Stimulated activated CD4-positive, alpha-beta T cell treated with anti-CD3 and anti-CD28 coated beads, TNF-alpha, amount 100 ng/mL, for 1 hour (primary cell): ENCODE measurements at places on chromosomes 1 and 21.

- DNase-seq: no peak
Observed at GRCh38 chr21:40622531-40622930, 224.4 kb downstream of the DSCAM start.

GRCh38 chr1:42844592-42845140, 1.7 kb upstream of the ZNF691 start:
- no peak for DNase-seq

DNA sequence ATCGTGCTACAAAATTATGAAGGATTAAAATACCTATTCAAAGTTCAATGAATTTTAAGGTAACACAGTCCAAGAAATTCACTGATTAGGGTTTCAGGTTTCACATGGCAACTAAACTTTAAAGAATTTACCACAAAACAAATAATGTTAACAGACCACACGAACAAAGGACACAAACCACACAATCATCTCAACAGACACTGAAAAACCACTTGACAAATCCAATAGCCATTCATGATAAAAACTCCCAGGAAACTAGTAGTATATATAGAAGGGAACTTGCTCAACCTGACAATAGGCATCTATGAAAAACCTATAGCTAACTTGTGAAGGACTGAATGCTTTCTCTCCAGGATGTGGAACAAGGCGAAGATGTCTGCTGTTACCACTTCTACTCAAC, 21.1 kb upstream of the SH2D5 start:
- no peak for DNase-seq

DNA sequence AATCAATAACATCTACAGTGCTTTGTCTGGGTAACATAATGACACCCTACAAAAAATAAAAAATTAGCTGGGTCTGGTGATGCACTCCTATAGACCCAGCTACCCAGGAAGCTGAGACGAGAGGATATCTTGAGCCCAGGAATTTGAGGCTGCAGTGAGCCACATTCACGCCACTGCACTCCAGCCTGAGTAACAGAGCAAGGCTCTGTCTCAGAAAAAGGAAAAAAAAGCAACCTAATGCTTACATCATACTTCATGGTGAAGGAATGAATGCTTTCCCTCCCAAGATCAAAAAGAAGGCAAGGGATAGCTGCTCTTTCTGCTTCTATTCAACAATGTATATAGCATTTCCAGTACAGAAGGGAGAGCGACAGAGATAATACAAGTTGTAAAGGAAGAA, 24.2 kb upstream of the CTTNBP2NL start:
- no peak for DNase-seq

DNA sequence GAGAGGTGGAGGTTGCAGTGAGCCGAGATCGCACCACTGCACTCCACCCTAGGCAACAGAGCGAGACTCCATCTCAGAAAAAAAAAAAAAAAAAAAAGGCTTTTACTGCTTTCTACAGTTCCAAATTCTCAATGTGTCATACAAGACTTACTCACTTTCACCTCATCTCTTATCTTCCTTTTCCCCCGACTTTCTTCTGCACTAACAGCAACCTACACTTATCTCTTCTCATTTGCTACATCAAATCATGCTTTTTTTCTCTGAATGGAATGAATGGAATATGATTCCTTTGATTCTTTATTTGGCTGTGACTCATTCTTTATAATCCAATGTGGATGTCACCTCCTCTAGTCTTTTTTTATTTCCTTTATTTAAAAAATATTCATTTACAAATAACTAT, 168.4 kb upstream of the DMRTA2 start:
- DNase-seq: no peak

GRCh38 chr1:202807926-202808757, at the start of gene KDM5B:
Gene KDM5B, minus strand, starts transcription at chr1:202808421. Its CDS starts 116 bp downstream, at chr1:202808305.
- DNase-seq: peak; percentile 39

DNA sequence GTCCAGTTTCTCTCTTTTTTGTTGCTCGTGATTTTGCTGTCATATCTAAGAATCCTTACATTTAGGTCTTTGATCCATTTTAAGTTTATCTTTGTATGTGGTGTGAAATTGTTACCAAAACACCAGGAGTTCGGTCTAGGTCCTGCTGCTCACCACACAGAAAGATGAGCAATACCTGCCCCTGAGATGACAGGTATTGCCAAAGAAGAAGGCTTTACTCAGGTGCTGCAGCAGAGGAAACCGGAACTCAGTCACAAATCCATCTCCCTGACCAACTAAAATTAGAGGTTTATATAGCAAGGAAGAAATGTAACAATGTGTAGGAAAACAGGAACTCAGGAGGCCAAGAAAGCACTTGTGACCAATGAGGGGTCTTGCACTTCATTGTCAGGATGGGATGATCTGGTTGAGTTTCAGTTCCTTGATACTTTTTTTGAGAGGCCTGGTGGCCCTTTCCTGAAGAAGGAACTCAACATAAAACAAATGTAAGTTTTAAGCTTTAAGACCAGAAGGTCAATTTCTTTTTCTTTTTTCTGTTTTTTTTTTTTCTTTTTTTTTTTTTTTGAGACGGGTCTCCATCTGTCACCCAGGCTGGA, 16.5 kb upstream of the SETDB1 start:
- DNase-seq: no peak

DNA sequence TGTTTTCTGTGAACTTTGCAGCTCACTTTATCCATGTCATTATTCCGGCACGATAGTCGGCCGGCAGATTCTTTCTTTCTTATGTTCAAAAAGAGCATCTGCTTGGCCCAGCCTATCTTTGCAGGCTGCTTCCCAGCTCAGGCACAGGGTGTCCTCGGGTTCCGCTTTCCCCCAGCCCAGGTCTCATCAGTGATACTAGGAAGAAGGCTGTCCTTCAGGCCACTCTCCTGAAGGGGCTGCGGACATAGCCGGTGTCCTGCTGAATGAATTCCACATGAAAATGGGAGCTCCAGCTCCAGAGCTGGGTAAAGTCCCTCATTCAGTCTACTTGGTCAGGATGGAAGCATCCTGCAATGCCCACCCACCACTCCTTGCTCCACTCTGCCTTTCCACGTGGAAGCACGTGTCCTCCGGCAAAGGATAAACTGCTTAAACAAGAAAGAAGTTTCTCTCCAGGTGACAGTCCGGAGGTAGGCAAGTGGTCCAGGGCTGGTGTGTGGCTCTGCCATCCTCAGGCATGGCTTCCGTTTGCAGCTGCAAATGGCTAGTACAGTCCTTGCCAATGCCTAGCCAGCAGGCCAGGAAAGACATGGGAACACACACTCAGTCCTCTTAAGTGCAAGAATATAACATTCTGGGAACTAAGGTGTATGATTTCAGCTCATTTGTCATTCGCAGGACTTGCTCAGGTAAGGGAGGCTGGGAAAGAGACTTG, 161.0 kb downstream of the TRIM33 start:
- DNase-seq: no peak

DNA sequence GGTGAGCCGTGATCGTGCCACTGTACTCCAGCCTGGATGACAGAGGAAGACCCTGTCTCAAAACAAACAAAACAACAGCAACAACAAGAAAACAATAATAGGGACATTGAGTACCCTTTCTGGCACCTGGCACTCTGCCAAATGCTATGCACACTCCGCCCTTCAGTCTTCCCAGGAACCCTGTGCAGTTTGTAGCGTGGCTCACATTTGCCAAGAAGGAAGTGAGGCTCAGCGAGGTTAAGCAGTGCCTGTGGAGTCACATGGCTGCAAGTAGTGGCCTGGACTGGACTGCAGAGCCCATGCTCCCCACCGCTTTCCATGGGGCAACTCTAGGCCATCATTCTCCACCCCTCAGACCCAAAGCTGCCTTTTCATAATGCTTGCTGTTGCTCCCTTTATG, 5.3 kb upstream of the EVA1B start:
- no peak for DNase-seq

GRCh38 chr1:61083807-61084440, 1.6 kb downstream of the NFIA start:
- DNase-seq: no peak

DNA sequence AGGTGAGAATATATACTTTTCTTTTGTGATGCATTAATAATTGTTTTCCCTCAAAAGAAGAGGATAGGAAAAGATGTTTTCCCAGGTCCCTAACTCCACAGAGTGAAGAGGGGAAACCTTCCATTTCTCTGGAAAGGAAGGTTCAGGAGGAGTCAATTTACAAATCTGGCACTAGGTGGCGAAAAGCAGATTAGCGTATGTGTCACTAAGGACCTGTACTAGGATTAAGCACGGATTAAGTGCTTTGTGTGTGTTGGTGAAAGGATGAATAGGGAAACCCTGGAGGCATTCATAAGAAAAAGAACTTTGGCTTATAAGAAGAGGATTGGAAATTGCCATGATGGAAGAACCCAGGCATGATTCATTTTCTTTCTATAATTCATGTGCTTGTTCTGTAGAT, 410.1 kb upstream of the PLXNA2 start:
- no peak for DNase-seq

DNA sequence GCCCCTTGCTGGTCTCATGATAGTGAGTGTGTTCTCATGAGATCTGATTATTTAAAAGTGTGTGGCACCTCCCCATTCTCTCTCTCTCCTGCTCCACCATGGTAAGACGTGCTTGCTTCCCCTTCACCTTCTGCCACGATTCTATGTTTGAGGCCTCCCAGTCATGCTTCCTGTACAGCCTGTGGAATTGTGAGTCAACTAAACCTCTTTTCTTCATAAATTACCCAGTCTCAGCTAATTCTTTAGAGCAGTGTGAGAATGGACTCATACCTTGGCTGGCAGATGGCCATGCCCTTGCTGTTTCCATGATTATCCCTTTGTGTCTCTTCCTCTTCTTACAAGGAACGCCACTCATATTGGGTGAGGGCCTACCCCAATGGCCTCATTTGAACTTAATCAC, 40.3 kb downstream of the PSMG1 start:
- DNase-seq: no peak

- DNase-seq: no peak
Observed at GRCh38 chr1:89525169-89525855, 683 bp downstream of the LRRC8B start.

DNA sequence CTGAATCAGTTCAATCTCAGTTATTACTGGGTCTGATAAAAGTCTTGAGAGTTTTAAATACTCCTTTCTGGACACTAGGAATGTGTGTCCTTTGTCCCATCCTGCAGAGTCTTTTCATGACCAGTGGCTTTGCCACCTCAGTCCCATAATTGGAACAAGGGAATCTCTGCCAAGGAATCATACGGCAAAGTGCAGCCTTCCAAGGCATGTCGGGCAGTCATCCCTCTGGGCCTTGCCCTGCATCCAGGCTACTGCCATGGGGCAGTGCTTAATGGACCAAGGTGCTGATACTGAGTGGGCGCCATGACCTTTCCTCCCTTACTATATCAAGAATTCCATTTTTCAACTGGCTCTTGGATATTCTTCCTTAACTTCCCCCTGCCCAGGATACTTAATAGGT, 195.3 kb downstream of the ZC3H11B start:
- DNase-seq: no peak

DNA sequence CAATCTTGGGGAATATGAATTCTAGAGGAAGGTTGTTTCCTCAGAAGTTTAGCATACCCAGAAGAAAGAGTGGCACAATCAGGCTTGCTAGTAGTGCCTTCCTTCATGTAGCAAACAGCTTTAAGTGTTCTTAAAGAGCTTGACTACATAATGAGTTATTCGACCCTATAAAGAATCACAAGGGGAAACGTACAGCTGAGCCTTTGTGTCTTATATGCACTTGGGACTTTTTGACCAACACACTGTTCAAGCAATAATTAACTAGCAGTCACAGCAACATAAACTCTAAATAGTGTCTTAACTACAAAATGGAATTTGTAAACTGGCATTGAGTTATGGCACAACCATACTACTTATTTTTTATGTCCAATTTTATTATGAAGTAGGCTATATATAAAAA, 86.1 kb downstream of the TTLL7 start:
- DNase-seq: no peak

- DNase-seq: no peak
Observed at GRCh38 chr1:94240822-94241221, 3.4 kb upstream of the ARHGAP29 start.

DNA sequence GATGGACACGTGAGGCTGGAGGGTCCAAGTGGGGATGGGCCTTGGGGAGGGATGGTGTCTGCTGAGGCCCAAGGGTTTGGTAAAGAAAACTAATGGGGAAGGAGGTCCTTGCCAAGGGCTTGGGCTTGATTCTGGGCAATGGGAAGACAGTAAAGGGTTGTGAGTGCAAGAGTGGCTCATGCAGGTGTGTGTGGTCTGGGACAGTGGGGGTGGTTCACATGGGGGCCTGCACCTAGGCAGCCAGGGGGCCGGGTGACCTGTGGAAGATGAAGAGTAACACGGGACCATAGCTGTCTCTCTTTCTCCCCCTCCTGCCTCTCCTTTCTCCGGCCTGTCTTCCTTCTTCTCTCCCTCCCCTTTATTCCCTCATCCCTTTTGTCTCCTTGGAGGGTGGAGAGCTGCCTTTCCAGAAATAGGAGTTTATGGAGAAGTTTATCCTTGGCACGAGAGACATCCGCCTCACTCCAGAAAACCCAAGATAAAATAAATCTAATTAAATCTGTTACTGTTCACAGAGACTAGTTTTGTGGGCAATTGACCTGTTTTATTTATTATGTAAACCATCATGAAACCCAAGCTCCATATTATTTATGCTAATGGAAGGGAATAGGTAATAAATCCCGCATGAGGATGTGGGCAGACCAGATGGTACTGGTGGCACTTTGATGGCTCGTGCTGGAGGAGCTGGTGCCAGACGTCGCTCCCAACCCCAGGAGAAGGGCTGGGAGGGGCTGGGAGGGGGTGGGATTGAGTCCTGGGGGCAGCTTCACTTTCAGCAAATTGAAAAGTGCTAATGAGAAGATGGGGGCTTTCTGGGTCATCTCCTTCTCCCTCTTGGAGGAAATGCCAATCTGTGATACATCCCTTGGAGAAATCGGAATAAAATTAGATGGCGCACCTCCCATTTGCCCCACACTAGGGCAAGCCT, 272.9 kb upstream of the CSF3R start:
- DNase-seq: no peak

DNA sequence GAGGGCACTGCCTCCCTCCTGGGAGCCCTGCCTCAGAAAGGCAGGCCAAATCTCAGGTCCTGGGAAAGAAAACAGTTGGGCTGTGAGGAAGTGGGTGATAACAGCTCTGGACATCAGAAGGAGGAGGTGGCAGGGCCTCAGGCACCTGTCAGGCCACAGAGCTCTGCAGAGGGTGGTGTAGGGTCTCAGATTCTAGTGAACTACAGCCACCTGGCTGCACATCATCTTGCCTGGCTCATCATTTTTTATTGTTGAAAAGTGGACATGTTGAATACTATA, 15.3 kb upstream of the ZNF678 start:
- no peak for DNase-seq

DNA sequence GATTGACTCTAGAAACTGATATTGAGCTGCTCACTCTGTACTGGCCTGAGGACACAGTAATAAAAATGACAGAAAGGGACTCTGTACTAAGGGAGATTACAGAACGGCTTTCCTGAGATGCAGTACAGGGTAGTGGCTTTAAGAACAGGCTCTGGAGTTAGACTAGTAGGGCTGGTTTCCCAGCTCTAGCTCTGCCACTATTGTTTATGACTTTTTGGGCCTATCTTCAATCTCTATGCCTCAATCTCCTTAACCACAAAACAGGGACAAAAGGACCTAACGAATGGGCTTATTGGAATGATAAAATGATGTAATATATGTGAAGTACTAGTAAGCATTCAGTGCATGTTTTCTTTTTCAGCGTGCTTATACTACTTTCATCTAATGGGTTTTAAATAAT, 1.4 kb downstream of the DEPDC1 start:
- DNase-seq: no peak
